Stimulated activated CD8-positive, alpha-beta memory T cell treated with anti-CD3 and anti-CD28 coated beads, Interleukin-15, amount 100 ng/mL, for 1 hour (primary cell): ENCODE measurements at places on chromosomes 2 and 18.

GRCh38 chr2:161901460-161901859 is 172.6 kb downstream of the DPP4 start:
- DNase-seq: no peak

DNA sequence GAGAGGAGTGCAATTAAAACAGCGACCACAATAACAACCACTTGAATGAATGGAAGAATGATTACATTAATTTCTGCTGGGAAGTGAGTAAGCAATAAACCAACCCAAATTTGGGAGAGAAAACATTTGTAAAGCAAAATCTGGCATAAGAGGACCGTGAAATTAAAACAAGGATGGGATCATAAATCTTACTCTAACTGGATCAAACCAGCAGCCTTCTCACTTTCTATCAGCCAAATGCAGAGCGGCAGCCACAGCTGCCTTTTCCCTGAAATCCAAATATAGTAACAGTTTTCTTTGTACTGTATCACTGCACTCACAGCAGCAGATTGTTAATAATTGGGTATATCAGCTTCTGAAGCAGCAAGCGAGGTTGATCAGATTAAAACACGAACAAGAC is 245.2 kb upstream of the REG3G start:
- DNase-seq: no peak

GRCh38 chr2:6975988-6976387 is 58.8 kb downstream of the RNF144A start:
- DNase-seq: no peak

GRCh38 chr2:108625828-108626195 is 91.5 kb downstream of the LIMS1 start:
- DNase-seq: no peak

GRCh38 chr2:26952374-26952773 is 18.1 kb upstream of the MAPRE3 start:
- no peak for DNase-seq
